Cortex of kidney (tissue), 1 donor: ENCODE measurements at places on chromosomes 4 and X.

GRCh38 chrX:48800574-48801279 is 1.1 kb upstream of the HDAC6 start:
- no peak for DNase-seq

DNA sequence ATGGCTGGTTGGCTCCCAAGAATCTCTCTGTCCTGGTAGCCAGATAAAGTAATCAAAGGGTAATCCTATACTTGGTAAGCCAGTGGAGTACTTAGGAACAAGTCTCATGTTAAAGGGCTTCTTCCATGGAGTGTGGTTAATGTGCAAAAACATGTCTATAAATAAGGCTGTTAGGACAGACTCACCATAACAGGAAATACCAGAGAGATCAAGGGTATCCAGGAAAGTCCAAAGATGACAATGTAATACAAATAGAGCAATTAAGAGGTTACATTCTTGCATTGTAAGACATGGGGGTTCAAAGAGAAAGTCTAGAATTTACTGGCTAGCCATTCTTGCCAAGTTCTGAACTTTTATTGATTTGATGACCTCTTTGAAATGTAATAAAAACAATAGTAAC is 61.9 kb upstream of the ZCCHC13 start:
- DNase-seq: no peak

DNA sequence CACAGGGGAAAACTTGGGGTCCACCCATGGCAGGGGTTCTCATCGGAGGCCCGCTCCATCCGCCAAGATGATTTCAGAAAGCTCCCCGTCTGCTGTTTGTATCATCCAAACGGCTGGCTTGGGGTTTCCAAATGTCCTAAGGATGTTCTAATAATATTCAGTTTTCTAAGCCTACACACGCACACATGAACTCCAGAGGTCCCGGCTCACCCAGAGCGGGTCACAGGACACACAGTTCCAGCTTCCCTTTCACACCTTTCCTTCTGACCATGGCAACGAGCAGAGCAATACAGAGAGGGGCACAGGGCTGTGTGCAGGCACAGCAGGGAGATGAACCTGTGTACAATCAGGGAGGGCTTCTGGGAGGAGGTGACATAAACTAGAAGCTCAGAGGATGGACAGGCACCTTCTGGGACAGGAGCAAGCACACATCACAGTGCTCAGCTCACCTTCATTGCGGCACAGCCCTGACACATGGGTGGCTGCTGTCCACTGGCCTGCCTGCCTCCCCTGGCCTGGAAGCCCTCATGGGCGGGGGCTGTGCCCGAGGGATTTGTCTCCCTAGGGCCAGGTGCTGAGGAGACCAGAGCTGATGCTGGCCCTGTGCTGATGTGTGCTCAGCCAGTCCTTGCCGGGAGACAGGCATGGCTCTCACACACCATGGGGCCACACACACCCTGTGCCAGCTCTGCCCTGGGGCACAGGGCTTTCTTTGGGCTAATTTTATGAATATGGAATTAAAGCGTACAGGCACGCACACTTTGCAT is 44.8 kb downstream of the ABLIM2 start:
- DNase-seq: no peak

DNA sequence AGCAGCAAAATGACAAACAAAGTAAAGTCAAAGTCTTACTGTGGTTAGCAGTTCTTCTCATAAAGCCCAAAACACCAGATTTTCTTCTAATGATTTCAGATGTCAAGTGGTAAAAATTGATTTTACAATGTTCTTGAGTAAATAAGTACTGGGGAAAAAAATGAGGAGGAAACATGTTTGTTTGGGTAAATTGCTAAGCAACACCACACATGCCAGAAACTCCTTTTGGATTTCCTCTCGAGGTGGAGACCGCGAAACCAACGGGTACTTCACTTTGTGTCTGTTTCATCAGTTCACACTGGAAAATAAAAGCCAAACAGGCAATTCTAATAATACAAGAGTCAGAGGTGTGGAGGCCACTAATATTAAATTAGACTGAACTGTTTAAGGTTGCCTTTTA is 4.6 kb upstream of the PKD2 start:
- DNase-seq: no peak

GRCh38 chr4:113987382-113987941 is 8.0 kb upstream of the ARSJ start:
- DNase-seq: no peak

- no peak for DNase-seq
Measured at GRCh38 chr4:53307210-53307609, 58.7 kb downstream of the SCFD2 start.
